ENCODE measurements at places on chromosomes 6 and 20. TPM values are rescaled to one million over a fixed set of nuclear protein-coding genes. Genes with fewer than 3 reads are reported as not detected.

DNA sequence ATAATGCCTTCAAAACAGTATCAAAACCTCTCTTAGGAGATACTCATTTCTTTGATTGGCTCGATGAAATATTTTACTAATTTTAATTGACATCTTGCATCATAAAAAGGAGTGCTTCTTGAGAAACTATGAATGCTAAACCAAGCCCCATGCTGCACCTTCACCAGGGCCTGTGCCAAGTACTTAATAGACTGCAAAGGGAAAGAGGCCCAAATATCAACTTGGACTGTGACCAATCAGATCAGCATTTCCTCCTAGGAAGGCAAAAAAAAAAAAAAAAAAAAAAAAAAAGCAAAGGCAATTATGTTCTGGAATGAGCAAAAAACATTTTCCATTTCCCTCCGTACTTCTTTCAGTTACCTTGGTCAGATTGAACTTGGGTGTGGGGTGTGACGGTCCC lies 253.0 kb upstream of the SOX4 start:
- no peak for DNase-seq

DNA sequence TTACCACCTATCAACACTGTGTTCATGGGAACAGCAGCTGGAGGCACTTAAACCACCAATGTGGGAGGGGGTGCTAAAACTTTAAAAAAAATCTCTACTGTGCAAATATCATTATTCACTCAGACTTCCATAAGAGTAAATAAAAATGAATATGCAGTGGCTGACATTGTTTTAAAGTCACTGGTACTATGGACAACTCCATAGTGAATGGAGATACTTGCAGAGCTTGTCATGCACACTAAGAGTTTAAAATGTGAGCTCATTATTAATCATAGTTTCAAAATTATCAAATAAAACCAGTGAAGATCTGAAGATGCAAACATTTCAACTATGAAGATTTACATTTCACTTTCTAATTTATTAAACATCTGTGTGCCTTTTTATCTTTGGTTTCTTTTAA lies 54.4 kb downstream of the RFX6 start:
- no peak for DNase-seq

- DNase-seq: no peak
Measured at GRCh38 chr6:52786249-52786956, 17.2 kb downstream of the GSTA1 start.

DNA sequence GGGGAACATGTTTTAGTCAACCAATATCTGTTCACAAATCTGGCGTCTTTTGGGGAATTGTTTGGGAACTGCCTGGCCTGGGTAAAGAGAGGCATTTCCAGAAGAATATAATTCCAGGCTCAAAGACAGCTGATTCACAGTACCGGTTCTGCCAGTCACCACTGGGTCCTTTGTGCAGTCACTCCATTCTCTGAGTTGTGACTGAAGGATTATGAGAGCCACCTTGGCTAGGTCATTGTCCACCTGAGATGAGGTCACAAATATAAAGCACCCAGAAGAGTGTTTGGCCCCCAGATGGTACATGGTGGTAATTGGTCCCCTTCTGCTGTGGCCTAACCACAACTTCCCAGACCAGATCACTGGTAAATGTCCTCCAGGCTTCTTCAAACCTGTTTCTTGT lies 121.0 kb upstream of the SPACA1 start:
- no peak for DNase-seq

DNA sequence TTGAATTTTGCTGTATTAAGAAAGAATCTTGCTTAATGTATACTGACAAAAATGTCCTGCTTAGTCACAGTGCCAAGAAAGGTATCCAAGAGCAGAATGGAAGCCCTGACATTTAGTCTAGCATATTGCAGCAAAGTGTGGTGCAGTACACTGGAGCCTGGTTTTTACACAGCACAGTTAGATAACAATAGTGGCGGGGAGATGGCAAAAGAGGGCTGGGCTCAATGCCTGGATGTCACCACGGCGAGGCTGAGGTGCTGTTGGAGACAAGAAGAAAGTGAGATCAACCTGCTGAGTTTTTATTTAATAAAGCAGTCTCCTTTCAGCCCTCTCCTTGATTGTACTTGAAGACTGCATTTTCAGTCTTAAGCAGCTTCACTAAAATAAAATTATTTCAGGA lies 426.0 kb downstream of the LMBRD1 start:
- DNase-seq: no peak

- DNase-seq: no peak
Measured at GRCh38 chr6:158321960-158322359, 9.7 kb downstream of the TULP4 start.

DNA sequence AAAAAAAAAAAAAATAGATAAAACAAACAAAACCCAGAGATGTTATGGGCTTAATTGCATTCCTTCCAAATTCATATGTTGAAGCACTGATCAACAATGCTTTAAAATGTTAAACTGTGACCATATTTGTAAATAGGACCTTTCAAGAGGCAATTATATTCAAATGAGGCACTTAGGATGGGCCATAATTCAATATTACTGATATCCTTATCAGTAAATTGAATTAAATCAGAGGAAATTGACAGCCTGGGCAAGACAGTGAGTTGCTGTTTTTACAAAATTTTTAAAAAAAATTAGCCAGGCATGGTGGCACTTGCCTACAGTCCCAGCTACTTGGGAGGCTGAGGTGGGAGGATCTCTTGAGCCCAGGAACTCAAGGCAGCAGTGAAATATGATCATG lies 364.1 kb downstream of the GJA1 start:
- DNase-seq: no peak

GRCh38 chr6:142324111-142324510 lies 22.3 kb downstream of the ADGRG6 start:
- DNase-seq: no peak

- DNase-seq: no peak
Measured at GRCh38 chr6:81978230-81978629, 225.7 kb upstream of the TENT5A start.

GRCh38 chr6:49790341-49790740 lies 3.3 kb upstream of the PGK2 start:
- DNase-seq: no peak

- no peak for DNase-seq
Measured at GRCh38 chr6:164640956-164641355, 668.4 kb downstream of the C6orf118 start.

- DNase-seq: no peak
Measured at GRCh38 chr6:162058281-162058875, 669.2 kb downstream of the PRKN start.

GRCh38 chr6:489762-490161 lies 98.2 kb downstream of the IRF4 start:
- no peak for DNase-seq

DNA sequence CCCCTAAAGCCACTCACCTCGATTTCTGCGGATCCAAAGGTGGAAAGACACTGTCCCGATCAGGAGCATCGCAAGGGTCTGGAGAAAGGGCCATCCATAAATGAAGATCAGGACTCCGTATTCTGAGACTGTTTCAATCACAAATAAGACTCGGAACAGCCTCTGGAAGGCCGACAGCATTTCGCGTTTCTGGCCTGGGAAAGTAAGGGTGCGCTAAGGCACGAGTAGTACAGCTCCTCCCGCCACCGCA lies 44.6 kb downstream of the DPPA5 start:
- no peak for DNase-seq

DNA sequence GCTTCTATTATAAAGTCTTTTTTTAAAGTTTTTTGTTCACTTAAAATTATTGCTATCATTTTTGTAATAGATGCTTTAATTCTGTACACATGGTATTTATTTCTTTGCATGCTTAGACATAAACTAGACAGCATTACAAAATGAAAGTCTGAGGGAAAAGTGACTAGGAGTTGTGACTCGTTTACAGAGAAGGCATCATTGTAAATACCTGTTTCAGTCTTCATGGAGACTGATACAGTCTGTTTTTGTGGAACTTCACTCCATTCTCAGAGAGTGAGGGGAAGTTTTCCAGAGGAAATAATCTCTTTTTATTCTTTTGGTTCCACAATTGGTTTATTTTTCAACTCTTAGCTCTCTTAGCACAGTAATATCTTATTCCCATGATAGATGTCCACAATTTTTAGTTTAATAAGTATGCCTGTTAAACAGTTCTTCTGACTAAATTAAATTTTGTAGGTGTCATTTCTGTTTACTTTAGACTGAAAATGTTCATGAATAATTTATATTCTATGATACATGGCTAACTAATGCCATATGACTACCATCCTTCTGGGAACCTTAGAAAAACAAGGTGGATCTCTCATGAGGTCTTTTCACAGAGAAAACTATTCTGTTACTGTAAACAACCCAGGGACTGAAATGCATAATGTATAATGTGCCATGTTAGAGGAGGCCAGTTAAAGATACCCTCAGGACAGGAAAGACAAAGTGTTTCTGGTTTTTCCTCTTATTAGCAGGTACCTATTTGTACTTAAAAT lies 69.2 kb downstream of the MYO6 start:
- DNase-seq: no peak

GRCh38 chr6:28758818-28759235 lies 165.0 kb downstream of the TRIM27 start:
- no peak for DNase-seq

GRCh38 chr6:119384444-119384843 lies 34.9 kb upstream of the MAN1A1 start:
- no peak for DNase-seq

DNA sequence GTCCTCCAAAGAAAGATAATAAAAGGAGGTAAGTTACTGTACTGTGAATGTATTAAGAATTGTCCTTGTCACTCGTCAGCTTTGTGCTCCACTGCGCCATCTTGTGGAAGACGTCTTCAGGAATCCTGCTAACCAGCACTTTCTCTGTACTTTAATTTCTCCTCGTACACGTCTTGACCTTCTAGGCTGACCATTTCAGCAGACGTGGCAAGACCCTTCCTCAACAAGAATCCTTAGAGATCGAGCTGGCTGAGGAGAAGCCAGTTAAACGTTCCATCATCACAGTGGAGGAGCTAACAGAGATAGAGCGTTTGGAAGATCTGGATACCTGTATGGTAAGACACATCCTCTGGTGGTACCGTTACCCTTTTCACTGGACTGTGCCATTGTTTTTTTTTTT lies 95.5 kb upstream of the SCGN start:
- DNase-seq: peak; percentile 70

GRCh38 chr6:1709234-1709641 lies 99.5 kb downstream of the FOXC1 start:
- no peak for DNase-seq

GRCh38 chr20:51687108-51687507 lies 81.1 kb downstream of the ATP9A start:
- no peak for DNase-seq

GRCh38 chr6:166712286-166713228 lies 85.5 kb upstream of the RPS6KA2 start:
- no peak for DNase-seq

- no peak for DNase-seq
Measured at GRCh38 chr6:20211037-20211940, 980 bp downstream of the MBOAT1 start.

GRCh38 chr6:158818581-158819212 lies 471 bp downstream of the EZR start:
- peak; percentile 74 for DNase-seq

GRCh38 chr6:135913785-135914184 lies 62.3 kb downstream of the PDE7B start:
- DNase-seq: no peak

DNA sequence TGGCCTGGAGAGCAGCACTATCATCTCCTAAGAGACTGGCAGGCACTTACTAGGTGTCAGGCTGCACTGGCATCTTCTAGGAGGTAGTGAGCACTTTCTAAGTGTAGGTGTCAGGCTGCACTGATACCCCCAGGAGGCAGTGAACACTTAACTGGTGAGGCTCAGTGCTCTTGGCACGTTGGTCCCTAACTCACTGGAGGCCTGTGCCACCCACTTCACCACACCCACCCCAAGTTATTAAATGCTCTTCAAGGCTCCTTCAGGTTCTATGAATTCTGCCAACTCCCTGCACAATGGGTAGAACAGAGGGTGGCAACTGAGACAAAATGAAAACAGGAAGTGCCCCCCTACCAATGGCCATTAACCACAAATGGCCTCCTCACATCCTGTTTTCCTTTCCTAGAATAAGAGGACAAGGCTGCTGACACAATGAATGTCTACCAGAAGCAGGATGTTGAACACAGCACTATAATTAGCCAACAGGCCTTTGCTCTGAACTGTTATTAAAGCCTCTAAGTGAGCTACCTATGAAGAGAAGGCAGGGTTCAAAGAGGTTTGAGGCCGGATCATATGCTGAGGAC lies 29.4 kb downstream of the NCOA5 start:
- no peak for DNase-seq

- DNase-seq: no peak
Measured at GRCh38 chr6:44543664-44544063, 156.2 kb downstream of the CDC5L start.

GRCh38 chr6:110366975-110367374 lies 8.8 kb upstream of the METTL24 start:
- no peak for DNase-seq

DNA sequence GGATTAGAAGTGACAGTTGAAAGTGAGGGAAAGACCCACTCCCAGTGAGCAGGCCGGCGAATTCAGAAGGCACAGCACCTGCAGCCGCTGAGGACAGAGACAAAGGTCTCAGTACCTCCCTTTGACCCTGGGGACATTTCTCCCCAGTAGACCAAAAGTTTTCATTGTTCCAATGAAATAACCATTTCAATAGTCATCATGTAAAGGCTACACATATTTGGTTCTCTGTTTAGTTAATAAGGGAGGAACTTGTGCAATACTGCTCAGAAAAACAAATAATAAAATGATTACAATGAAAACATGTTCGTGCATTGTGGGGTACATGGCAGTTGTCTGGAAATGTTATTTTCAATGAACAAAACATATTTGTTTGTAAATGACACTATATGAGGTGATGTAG lies 52.5 kb downstream of the EDN1 start:
- DNase-seq: no peak

DNA sequence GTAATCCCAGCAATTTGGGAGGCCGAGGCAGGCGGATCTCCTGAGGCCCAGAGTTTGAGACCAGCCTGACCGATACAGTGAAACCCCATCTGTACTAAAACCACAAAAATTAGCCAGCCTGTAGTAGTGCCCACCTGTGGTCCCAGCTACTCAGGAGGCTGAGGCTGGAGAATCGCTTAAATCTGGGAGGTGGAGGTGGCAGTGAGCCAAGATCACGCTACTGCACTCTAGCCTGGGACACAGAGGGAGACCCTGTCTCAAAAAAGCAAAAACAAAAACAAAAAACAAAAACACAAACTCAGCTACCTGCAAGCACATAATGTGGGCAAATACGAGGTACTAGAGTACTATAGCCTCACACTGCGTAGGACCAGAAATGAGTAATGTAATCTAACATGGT lies 3.7 kb upstream of the SPATA2 start:
- no peak for DNase-seq

Gene TNFRSF6B
- not detected for total RNA-seq

Gene LY6G6F
- total RNA-seq: not detected

Gene OR2J3
- total RNA-seq: not detected

Gene BCAS1
- total RNA-seq: 0.26 TPM

Gene BPIFA1
- total RNA-seq: not detected

Gene ANKRD66
- total RNA-seq: not detected

Gene LPA
- total RNA-seq: not detected

Gene BCAS4
- 0.24 TPM for total RNA-seq

Gene MATN4
- not detected for total RNA-seq

Gene GNRH2
- total RNA-seq: not detected

Gene HINT3
- 79.9 TPM for total RNA-seq
